ENCODE measurements at places on chromosomes 1 and 21.
A peak's percentile ranks its signal among the peaks of the same experiment; 100 is the strongest.

GRCh38 chr1:244834543-244835275 is 749 bp upstream of the COX20 start:
- DNase-seq, result peak; percentile 92

- DNase-seq, result peak; percentile 95
Measured at GRCh38 chr1:108817016-108817415, 39.9 kb downstream of the AKNAD1 start.

GRCh38 chr21:25970254-25970930 is 200.2 kb downstream of the APP start:
- DNase-seq, result no peak

GRCh38 chr1:81186261-81186660 is 614.5 kb upstream of the ADGRL2 start:
- no peak for DNase-seq

Data from Daoy (cell line).